ENCODE measurements at places on chromosomes 13 and 19. TPM values are rescaled to one million over a fixed set of nuclear protein-coding genes. Genes with fewer than 3 reads are reported as not detected.

DNA sequence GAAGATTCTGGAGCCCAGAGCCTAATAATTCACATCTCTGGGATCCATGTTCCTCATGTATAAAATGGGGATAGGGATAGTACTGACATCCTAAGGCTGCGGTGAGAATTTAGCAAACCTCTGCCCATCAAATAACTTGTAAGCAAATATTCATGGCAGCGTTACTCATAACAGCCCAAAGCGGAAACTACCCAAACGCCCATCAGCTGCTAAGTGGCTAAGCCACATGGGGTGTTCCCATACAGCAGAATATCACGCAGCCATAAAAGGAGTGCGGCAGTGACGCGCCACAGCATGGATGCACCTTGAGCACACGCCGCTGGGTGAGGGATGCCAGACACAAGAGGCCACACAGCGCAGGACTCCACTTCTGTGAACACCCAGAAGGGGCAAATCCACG, 19.7 kb downstream of the VRK3 start:
- peaks cover 35% of the 10 kb centered on the region for H3K36me3 ChIP-seq
- H3K27me3 ChIP-seq, result no peaks in the 10 kb centered on the region
- H3K27ac ChIP-seq, result no peak overlapping the region
- peaks cover 30% of the 10 kb centered on the region for H3K4me1 ChIP-seq

ACP5 gene
- total RNA-seq, result 4.7 TPM

GRCh38 chr19:46489445-46490272, 6.0 kb downstream of the PNMA8B start:
- peaks cover 71% of the 10 kb centered on the region for H3K27me3 ChIP-seq
- peaks cover 18% of the 10 kb centered on the region for H3K4me1 ChIP-seq
- H3K4me3 ChIP-seq, result no peak overlapping the region
- DNase-seq, result no peak

DNA sequence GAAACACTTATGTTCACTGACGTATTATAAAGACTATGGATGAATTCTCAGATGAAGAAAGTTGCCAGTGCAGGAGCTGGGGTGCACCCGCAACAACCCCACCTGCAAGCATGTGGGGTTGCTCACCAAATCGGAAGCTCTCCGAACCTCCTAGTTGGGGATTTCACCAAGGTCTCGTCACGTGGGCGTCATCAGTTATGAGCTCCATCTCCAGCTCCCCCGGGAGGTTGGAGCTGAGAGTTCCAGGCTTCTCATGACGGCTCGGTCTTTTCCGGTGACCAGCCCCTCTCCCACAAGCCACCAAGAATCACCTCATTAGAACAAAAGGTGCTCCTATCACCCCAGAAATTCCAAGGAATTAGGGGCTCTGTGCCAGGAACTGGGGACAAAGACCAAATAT, 46.1 kb upstream of the TUBGCP3 start:
- H3K27me3 ChIP-seq, result peaks cover 18% of the 10 kb centered on the region
- no peak overlapping the region for H3K4me3 ChIP-seq
- no peak overlapping the region for H3K27ac ChIP-seq
- H3K4me1 ChIP-seq, result no peaks in the 10 kb centered on the region
- no peaks in the 10 kb centered on the region for H3K36me3 ChIP-seq

- no peaks in the 10 kb centered on the region for H3K36me3 ChIP-seq
- H3K27me3 ChIP-seq, result peaks cover 16% of the 10 kb centered on the region
- H3K27ac ChIP-seq, result no peak overlapping the region
- no peak for DNase-seq
These were observed 452 bp upstream of the PPM1N start for GRCh38 chr19:45497791-45498190.

GRCh38 chr13:97566907-97567306, 132.9 kb downstream of the RAP2A start:
- DNase-seq, result no peak
- no peaks in the 10 kb centered on the region for H3K4me1 ChIP-seq
- H3K36me3 ChIP-seq, result no peaks in the 10 kb centered on the region
- no peak overlapping the region for H3K27ac ChIP-seq

DNA sequence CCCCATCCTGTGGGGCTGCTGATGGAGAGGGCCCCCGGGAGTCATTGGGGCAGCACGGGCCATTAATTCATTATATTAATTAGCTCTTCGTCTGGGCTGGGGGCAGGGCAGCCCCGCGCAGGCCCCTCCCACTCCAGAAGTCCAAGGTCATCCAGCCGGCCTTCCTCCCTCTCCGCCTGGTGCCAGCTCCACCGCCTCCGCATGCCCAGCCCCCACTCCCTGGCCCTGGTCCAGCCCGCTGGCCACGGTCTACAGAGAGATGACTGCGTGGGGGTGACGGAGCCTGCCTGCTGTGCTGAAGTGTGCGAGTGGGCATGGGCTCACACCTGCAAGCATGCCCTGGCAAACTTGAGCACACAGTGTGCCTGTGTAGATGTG, 8.8 kb downstream of the IGLON5 start:
- no peak overlapping the region for H3K4me3 ChIP-seq
- no peaks in the 10 kb centered on the region for H3K4me1 ChIP-seq
- H3K36me3 ChIP-seq, result no peaks in the 10 kb centered on the region
- no peak overlapping the region for H3K27ac ChIP-seq
- no peak for DNase-seq

DNA sequence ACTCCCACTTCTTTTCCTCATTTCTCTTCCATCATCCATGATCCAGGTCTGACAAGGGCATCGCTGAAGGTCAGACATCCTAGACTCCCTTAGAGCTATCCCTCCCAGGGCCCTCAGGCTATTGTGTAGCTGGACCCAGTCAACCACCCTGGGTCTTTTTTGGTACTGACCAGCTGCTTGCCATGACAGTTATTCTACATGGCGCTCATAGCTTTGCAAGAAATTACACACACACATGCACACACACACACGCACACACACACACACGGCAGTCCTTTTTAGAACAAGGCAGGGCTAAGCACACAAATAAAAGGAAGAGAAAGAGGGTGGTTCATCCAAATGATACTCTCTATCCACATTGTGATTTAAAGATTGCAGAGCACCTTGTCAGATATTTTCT, 18.3 kb downstream of the SIAH3 start:
- no peak overlapping the region for H3K4me3 ChIP-seq
- H3K27me3 ChIP-seq, result no peaks in the 10 kb centered on the region
- H3K4me1 ChIP-seq, result no peaks in the 10 kb centered on the region

DNA sequence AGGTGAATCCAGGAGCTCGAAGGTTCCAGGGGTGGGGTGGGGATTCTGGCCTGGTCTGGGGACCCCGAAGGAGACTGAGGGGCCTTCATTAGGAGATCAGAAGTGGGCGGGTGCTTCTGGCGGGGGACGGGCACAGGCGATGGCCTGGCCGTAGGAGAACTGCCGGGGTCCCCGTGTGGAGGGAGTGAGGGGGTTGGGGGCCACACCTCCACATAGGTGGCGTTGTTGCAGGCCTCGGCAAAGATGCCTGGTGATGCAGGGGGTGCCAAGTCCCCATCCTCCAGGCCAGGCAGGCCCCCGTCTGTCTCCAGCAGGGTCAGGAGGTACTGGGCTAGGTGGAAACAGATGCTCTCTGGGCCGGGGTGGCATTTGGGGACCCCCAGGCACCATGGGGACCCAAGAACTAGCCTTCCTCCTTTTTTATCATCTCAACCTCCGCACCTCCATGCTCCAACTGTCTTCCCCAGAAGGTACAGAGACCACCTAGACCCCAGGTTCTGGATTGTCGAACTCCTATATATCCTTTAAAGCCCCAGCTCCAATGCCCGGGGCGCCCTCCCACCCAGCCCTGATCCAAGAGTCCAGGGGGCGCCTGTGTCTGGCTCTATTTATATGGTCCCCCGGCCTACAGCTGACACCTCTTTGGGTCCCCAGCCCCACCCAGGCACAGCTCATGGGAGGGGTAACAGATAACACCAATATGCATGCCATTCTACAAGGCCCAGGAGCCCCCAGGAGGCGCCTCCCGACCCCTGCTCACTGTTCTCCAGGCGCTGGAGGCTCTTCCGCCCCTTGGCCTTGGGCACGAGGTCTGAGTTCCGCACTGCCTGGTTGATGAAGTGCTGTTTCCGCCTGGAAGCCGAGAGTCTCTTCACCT, 8.2 kb downstream of the RNU6-9 start:
- H3K4me3 ChIP-seq, result no peak overlapping the region
- no peak overlapping the region for H3K27ac ChIP-seq
- H3K4me1 ChIP-seq, result peaks cover 26% of the 10 kb centered on the region
- DNase-seq, result no peak
- H3K27me3 ChIP-seq, result no peaks in the 10 kb centered on the region
- H3K36me3 ChIP-seq, result peaks cover 12% of the 10 kb centered on the region

PRR19 gene
- total RNA-seq, result 0.49 TPM

DNA sequence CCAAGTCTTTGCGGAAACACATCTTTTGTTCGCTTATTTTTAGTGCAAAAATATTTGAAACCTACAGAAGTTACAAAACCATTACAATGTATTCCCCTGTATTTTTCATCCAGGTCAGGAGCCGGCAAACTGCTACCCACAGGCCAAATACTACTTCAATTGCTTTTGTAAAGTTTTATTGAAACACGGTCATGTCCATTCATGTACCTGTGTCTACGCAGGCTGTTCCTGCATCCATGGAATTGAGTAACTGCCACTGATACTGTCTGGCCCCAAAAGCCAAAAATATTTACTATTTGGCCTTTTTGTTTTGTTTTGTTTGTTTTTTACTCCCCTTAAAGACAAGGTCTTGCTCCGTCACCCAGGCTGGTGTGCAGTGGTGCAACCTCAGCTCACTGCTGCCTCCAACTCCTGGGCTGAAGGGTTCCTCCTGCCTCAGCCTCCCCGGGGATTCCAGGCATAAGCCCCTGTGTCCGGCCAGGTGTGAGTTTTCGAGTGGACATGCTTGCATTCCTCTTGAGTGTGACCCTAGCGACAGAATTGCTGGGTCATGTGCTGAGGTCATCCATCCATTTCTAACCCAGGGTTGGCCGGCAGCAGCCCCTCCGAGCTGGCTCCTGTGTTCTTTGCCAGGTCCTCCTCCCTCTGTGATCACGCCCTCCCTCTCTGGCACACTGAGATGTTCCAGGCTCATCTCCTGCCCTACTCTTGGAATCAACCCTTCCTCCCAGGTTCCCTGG, 10.9 kb upstream of the S1PR4 start:
- no peaks in the 10 kb centered on the region for H3K27me3 ChIP-seq
- H3K4me3 ChIP-seq, result no peak overlapping the region
- DNase-seq, result no peak
- no peak overlapping the region for H3K27ac ChIP-seq

C19orf67 gene
- total RNA-seq, result not detected

GRCh38 chr13:109389456-109389855, 396.9 kb downstream of the IRS2 start:
- H3K27ac ChIP-seq, result no peak overlapping the region
- H3K4me3 ChIP-seq, result no peak overlapping the region
- no peaks in the 10 kb centered on the region for H3K36me3 ChIP-seq
- no peak for DNase-seq
- no peaks in the 10 kb centered on the region for H3K4me1 ChIP-seq

DNA sequence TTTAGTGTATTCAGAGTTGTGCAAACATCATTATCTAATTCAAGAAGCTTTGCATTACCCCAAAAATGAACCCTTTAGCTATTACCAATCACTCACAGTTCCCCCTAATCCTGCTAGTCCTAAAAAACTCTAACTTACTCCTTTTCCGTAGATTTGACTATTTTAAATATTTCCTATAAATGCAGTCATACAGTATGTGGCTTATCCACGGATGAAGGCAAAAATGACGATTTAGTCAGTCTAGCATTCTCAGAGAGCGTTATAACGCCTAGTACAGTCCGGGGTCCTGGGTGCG, 587 bp upstream of the ZNF383 start:
- no peak for DNase-seq
- peak overlapping the region; percentile 99 for H3K27ac ChIP-seq
- H3K36me3 ChIP-seq, result peaks cover 39% of the 10 kb centered on the region
- no peaks in the 10 kb centered on the region for H3K27me3 ChIP-seq
- H3K4me1 ChIP-seq, result peaks cover 22% of the 10 kb centered on the region

PDE4C gene
- 0.38 TPM for total RNA-seq

DNA sequence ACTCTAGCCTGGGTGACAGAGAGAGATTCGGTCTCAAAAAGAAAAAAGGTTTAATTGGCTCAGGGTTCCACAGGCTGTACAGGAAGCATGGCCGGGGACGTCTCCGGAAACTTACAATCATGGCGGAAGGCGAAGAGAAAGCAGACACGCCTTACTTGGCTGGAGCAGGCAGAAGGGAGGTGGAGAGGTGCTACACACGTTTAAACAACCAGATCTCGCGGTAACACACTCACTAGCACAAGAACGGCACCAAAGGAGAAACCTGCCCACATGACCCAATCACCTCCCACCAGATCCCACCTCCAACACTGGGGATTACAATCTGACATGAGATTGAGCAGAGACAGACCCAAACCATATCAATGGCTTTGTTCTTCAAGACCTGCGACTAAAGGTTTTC, 12.8 kb downstream of the CASP14 start:
- peaks cover 28% of the 10 kb centered on the region for H3K27me3 ChIP-seq
- no peaks in the 10 kb centered on the region for H3K36me3 ChIP-seq
- no peak overlapping the region for H3K27ac ChIP-seq
- H3K4me3 ChIP-seq, result no peak overlapping the region
- DNase-seq, result no peak

RNF113B gene
- not detected for total RNA-seq

- H3K27ac ChIP-seq, result no peak overlapping the region
- no peak overlapping the region for H3K4me3 ChIP-seq
These were observed 15.9 kb downstream of the KANK2 start for GRCh38 chr19:11181488-11181887.

GRCh38 chr13:95564733-95565291, 12.3 kb downstream of the CLDN10 start:
- H3K27me3 ChIP-seq, result peaks cover 9% of the 10 kb centered on the region
- H3K4me3 ChIP-seq, result no peak overlapping the region
- H3K4me1 ChIP-seq, result no peaks in the 10 kb centered on the region
- DNase-seq, result no peak

MAST1 gene
- 2.4 TPM for total RNA-seq

PEG3 gene
- 0.09 TPM for total RNA-seq

DNA sequence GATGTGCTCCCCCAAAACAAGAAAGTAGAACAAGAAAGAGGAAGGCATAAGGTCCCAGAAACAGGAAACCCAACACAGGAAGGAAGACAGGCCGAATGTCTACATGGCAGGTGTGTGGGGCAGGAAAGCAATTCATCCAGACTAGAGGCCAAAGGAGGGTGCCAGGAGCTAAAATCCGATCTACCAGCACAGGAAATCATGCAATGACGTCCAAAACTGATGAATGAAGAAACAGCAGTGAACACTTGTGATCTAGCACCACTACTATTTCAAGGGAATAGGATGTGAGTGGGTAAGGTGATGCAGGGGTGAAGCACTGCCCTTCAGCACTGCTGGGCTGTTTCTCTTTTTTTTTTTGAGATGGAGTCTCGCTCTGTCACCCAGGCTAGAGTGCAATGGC, 59.1 kb downstream of the DOCK9 start:
- H3K36me3 ChIP-seq, result peaks cover 35% of the 10 kb centered on the region
- no peaks in the 10 kb centered on the region for H3K27me3 ChIP-seq
- H3K27ac ChIP-seq, result peak overlapping the region; percentile 70

GRCh38 chr13:113451951-113452421, 1.3 kb downstream of the ADPRHL1 start:
- no peaks in the 10 kb centered on the region for H3K36me3 ChIP-seq
- H3K4me1 ChIP-seq, result no peaks in the 10 kb centered on the region
- no peak for DNase-seq
- H3K27me3 ChIP-seq, result no peaks in the 10 kb centered on the region
- H3K27ac ChIP-seq, result no peak overlapping the region

- H3K4me1 ChIP-seq, result no peaks in the 10 kb centered on the region
- H3K27ac ChIP-seq, result no peak overlapping the region
- no peaks in the 10 kb centered on the region for H3K36me3 ChIP-seq
- peak; percentile 46 for DNase-seq
- H3K27me3 ChIP-seq, result no peaks in the 10 kb centered on the region
- H3K4me3 ChIP-seq, result no peak overlapping the region
These were observed 23.4 kb upstream of the SLC7A10 start for GRCh38 chr19:33248954-33249613.
